ENCODE measurements at places on chromosomes 16 and 17.

DNA sequence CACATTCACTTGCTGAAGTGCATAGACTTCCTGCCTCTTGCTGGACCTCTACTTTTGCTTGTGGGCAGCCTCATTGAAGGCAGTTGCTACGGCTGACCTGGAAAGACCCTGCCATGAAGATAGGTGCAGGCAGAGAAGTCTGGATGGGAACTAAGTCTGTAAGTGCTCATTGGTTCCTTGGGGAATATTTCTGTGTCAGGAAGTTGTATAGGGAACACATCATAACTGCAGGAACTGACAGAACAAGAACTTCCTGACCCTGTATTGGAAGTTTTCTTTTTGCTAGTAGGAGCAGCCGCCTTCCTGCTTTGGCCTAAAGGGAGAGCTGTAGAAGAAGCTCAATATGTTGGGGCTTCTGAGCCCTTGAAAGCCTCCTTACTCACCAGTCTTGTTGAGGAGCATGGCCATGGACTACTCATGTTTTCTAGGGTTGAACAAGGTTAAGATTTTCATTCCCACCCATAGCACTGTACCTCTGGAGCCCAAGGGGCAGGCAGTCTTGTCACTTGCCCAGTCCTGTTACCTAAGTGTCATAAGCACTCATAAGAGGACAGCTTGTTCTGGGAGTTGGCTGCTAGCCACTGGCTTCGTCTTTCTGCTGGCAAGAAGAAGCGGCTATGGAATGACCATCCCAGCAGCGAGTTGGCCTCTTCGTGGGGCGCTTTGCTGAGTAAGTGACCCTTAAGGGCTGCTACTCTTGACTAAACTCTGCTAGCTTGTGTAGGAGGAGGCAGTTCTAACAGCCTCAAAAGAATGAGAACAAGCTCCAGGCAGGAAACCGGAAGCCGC is 7.2 kb downstream of the UBFD1 start:
- DNase-seq, result no peak

DNA sequence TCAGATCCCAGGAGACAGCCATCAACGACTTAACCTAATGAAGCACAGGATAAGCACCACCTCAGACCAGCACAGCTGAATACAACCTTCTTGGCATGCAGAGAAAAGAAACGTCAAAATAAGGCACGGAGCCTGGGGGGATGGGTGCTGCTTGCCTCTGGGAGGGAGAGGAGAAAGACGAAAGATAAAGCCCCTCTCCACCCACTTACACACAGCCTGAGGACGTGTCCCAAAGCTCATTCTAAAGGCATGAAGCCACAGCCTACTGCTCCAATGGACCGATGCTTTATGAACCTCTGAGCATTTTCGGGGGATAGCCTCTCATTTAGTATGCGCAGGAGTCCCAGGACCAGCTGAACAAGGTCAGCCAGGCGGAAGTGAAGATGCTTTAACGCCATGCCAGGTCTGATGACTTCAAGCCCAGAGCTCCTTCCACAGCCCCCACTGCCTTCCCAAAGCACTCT is 31.1 kb downstream of the ST3GAL2 start:
- DNase-seq, result no peak

DNA sequence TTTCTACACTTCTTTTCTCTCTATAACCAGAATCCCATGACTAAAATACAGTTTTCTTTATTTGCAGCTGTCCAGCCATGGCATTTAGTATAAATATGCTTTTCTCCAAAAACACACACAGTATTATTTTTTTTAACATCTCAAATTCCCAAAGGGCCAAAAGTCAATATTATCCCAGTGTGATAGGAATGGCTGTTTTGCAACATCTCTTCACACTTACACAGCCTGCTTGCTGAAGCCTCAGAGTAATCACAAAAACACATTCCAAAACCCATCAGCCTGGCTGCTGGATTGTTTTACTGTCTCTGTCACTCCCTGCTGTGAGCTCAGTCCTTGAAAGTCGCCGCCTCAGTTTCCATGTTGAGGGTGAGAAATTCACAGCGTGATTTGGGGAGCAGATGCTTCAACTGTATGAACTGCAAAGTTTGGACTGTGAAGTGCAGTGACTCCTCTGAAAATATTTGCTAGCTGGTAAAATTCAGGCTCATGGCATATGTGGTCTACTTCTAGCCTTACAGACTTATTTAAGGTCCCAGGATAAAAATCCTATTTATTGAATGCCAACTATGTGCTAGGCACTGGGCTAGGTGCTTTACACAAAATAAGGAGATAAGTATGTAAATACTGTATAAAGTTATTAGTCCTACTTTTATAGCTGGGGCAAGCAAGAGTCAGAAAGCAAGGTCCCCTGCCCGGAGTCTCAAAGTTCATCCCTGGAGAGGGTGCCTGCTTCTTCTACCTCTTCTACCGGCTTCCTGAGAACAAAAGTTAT is 116.5 kb downstream of the SOCS1 start:
- no peak for DNase-seq

DNA sequence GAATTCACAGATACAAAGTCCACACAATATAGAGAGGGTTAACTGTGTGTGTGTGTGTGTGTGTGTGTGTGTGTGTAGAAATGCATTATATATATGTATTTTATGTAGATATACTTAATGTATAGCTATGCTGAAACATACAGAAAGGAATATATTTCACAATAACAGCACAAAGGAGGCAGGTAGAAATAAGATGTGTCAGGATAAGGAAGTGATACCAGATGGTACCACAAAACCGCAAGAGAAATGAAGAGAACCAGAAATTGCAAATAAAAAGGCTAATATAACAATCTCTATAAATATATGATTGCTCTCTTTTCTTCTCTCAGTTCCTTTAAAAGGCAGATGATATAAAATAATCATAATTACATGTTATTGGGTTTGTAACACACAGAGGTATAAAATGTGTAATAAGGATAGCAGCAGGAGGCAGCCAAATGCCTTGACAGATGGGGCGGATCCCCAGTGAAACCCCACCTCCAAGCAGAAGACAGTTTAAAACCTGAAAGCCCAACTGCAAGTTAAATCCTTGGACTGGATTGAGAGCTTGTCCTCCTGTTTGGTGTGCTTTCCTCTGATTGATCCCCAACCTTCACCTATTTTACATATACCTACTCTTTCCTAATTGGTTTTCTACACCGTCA is 365.4 kb upstream of the C16orf82 start:
- DNase-seq, result no peak

GRCh38 chr17:79987187-79987934 is 48.3 kb downstream of the TBC1D16 start:
- DNase-seq, result no peak

GRCh38 chr17:59327121-59327980 is 4.1 kb upstream of the YPEL2 start:
- DNase-seq, result no peak

DNA sequence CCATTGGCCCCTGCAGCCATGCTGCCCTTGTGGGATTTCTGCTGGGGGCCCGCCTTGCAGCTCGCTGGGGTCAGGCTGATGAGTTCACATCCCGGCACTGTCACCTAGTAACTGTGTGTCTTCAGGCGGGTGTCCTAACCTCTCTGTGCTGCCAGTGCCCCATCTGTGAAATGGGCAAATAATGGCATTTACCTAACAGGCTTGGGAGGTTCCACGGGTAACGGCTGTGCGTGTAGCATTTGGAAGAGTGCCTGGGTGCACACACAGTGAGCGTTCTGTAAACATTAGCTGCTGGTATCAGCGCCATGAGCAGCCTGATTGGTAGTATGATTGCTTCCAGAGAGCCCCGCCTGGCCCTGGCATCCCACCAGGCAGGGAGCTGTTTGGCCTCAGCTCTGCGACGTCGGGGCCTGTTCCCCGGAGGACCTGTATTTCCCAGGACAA is 167.3 kb upstream of the GSE1 start:
- no peak for DNase-seq

- DNase-seq, result no peak
Observed at GRCh38 chr16:76207270-76207669, 69.9 kb upstream of the CNTNAP4 start.

DNA sequence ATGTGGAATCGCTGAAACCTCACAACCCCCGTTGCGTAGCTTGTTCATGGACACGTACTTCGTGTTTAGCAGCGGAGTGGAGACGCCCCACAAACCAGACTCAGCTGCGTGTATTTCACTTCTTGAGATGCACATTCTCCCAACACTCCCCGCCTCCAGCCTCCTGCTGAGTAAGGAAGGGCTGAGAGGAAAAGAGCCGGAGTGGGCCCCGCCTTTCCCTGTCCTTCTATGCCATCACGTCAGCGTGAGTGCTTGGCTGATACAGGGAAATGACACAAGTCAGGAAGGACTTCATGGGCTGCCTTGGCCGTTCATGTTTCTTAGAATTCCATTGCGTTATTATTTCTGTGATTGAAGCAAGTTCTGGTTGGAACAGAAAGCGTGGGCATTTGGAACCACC is 68.6 kb upstream of the CBX4 start:
- DNase-seq, result peak; percentile 61

GRCh38 chr17:7043182-7043496 is 753 bp downstream of the SLC16A11 start:
- no peak for DNase-seq

DNA sequence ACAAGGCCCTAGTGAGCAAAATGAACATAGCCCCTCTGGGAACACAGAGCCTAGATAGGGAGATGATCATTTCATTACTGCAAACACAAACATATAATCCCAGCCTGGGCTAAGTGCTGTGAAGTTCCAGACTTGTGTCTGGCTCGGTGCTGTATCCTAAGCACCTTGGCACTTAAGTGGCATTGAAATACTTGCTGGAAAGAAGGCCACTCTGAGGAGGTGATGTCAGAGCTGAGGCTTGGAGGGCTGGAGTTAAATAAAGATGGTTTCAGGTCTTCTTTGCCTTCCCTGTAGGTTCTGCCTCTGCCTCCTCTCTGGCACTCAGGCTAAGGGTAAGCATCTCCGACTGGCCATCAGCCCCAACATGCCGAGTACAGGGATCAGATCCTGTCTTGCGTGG is 2.4 kb upstream of the CACNA1G start:
- DNase-seq, result no peak

DNA sequence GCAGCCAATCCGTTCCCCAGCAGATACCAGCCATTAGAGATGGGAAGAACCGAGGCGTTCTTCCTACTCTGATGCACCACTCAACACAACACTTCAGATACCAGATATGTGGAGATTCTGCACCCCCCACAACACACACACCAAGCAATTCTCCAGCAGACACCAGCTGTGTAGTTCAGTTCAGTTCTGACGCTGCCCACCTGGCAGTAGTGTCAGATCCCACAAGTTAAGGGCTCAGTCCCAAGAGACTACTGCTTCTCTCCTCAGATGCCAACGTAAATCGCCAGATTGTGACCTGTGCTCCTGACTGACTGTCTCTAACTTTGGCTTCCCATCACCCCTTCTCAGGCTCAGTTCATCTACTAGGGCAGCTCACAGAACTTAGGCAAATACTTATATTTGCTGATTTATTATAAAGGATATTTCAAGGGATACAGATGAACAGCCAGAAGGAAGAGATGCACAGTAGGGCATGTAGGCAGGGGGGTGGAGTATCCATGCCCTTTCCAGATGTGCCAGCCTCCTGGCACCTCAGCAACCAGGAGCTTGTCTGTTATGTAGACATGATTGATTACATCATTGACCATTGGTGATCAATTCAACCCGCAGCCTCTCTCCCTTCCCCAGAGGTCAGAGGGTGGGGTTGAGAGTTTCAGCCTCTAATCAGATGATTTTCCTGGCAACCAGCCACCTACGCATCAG is 110.6 kb downstream of the PRKCA start:
- no peak for DNase-seq

DNA sequence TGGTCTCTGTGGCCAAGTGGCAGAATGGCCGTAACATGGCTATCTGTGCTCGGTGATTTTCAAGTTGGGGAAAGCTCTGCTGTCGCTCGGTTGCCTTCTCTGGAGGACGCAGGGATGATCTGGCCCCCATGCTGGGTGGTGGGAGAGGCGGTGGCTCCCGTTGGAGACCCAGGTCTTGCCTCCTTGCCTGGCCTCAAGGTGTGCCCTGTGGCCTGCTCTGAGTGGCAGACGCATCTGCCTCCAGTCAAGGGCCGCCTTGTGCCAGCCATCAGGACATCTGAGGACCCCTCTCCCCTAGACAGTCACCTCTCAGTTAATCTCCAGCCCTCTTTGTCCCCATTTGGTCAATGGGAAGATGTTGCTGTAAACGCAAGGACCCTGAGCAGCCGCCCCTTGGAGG is 165.9 kb downstream of the CCDC182 start:
- DNase-seq, result no peak

DNA sequence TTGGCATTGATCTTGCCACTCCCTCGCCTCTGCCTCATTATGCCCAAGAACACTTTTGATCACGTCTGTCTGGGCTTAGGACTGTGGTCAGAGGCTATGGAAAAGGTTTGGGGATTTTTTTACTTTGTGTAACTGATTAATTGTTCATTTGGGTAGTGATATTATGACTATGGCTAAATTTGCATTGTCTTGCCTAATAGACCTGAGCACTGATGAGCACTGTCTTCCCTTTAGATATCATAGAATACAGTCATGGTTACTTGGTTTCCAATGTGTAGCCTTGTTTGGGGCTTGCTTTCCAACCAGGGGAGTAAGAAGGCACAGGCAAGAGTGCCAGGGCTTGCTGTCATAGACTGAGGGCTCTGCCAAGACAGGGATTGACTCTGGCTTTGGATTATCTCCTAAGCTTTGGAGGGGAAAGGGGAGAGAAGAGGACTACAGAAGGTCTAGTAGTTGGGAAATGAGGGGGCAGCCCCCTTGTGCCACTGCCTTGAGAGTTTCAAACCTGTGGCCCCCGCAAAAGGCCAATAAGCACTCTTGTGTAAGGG is 13.7 kb downstream of the LIMD2 start:
- DNase-seq, result no peak

DNA sequence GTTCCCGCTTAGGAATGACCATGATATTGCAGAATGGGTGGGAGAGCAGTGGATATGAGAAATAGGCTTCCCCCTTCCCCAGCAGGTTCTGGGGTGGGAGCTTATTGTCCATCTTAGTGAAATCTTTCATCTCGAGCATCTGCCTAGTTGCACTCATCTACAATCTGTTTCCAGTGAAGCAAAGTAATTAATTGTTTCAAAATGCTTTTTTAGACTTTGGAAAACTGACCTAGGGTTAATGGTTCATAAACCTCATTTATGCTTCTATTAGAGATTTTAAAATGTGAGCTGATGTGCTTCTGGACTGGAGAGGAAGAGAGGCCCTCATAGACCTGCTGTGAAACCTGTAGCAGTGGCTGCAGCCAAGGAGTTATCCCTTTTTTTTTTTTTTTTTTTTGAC is 247.7 kb upstream of the XYLT1 start:
- no peak for DNase-seq

GRCh38 chr16:27617665-27618064 is 67.7 kb downstream of the KATNIP start:
- no peak for DNase-seq

DNA sequence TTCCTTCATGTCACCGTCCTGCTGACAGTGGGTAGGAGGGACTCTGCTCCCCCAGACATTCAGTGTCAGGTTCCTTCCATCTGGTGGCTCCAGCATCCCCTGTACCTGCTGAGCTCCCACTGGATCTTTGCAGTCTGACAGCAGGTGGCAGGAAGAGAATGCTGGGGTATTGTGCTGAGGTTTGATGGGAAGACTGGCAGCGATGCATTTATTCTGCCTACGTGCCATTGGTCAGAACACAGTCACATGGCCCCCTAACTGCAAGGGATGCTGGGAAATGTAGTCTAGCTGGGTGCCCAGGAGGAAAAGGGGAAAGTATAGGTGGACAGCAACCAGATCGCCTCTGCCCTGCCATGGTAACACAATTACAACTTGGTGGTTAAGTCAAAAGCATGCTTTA is 44.4 kb downstream of the IRX3 start:
- no peak for DNase-seq
